ENCODE measurements at places on chromosomes 3 and 15.
A peak's percentile ranks its signal among the peaks of the same experiment; 100 is the strongest.

DNA sequence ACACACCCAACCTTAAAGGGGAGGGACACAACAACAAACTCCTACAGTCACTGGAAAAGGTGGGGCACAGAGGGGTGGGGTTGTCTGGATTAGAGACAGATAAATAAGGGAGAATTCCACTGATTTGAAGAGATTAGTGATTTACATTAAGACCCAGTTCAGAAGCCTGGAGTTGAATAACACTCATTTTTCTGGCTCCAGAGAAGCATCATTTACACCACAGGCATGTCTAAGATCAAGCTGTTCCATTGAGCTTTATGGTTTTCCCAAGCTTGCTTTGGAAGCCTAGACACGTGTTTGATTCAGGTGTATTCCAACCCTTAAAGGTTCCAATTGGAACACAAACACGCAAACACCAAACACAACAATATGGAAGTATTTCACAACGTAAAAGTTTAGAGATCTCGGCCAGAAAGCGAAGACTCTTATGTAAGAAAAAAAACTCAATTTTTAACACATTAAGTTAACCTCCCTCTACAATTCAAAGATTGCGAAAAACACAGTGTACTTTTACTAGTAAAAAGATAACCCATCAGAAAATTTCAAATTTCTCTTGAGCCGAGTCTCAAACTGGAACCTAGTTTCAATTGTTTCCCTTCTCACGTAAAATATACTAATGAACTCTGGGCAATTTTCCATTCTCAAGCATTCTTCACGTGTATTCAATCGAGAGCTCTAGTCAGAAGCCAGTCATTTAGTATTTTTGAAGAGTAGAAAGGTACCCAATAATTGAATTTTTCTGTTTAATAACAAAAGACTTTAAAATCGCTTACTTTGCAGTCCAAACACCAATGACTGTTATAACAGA, 2.1 kb downstream of the TRA2B start:
- DNase-seq: no peak

DNA sequence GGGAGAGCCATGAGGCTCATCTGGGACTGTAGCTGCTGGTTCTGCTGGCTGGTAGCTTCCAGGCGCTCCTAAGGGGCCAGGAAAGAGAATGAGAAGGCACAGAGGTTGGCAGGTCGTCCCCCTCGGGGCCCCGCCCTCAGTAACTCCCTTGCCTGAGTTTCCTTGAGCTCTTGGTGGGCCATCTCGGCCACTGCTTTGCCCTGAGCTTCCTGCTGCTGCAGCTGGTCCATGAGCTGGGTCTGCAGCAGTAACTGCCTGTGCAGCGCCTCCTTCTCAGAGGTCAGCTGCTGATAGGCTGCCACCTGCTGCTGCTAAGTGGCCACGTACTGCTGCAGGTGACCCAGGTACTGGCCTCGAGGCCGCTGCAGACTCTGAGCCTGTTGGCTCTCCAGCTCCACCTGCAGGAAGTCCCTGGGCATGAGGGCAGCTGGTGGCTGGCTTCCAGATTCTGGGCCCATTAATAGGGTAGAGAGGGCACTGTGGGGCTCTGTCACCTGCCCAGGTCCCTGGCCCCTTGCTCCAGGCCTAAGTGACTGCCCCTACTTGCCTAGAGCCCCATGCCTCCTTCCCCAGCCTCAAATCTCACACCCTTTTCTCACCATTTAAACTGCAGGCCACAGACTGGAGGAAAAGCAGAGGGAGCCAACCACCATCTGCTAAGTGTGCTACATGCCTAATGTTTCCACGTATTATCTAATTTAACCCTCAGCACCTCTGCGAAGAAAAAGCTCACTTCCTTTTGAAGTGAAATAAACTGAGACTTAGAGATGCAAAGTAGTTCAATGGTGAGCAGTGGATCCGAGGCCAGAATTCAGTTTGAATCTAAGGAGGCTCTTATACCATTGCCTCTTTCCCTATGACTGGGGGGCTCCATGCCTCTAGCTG, 10.8 kb upstream of the VPS33B start:
- DNase-seq: peak; percentile 6

- DNase-seq: no peak
Observed at GRCh38 chr15:69973102-69973714, 124.5 kb downstream of the TLE3 start.

DNA sequence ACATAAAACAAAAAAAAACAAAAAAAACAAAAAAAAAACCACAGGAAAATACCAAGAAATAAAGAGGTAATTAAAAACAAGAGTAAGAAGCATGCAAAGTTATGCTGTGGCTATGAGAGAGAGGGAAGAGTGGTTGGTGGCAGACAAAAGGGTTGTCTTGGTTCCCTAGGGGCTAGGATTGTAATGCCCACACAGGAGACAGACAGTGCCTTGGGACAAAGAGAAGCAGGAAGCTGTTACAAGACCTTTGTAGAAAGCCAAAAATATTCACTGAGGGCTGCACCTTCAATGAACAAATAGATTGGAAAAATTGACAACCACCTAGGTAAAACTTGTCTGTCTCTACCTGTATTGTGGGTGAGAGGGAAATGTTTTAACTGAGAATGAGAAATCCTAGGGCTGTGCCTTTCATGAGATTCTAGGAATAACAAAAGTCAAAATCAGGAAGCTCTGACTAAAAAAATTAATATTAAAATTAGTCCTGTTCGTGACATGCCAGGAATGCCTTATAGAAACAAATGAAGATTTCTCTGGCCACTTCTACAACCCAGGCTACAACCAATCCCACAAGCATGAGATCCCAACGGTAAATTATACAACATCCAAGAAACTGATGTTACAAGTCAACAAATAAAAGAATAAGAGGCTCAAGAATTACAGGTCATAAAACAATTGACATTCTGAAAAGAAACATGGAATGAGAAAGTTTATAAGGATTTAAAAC, 45.0 kb upstream of the PRICKLE2 start:
- DNase-seq: no peak
